Epithelial cell of proximal tubule (primary cell): ENCODE measurements at places on chromosomes 3 and 15.

DNA sequence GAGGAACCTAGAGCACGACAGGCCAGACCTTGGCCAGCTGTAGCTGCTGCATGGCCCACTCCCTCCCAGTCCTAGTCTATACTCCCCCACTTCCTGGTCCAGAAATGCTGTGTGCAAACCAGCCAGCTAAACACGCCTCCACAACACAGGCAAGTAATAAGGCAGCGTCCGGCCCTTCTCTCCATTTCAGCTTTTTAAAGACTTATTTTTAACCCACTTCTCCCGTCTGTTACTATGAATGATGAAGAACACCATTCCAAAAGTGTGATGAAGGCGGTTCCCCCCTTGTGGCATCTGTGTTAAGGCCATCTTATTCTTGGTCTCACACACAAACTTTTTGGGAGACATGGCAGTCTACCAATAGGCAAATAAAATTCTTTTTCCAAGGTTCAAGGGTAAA lies 164.1 kb upstream of the CHRNA7 start:
- no peak for DNase-seq

- no peak for DNase-seq
Measured at GRCh38 chr3:129952556-129953355, 21.8 kb upstream of the TRH start.

GRCh38 chr3:144109944-144110343 lies 138.3 kb downstream of the DIPK2A start:
- no peak for DNase-seq

- no peak for DNase-seq
Measured at GRCh38 chr3:48561045-48561736, 2.4 kb downstream of the UCN2 start.

DNA sequence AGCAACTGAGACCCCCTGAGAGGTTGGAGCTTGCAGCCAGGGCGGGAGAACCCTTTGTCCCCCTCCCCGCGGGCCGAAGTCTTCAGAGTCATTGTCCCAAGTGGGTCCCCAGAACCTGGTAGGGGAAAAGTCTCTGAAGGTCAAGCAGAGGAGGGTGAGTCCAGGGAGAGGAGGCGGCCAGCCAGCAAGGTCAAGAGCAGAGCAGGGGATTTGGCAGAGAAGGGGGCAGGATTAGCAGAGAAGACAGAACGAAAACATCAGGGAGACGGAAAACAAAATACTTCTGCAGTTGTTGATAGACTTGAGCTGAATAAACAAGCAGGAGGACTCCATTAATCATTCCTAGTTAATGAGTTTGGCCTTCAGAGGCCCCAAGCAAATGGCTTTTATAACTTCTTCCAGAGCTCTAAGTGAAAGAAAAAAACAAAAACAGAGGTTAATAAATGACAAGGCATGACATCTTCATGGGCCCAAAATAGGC lies 66.7 kb downstream of the GRIP2 start:
- DNase-seq: peak; percentile 42

GRCh38 chr3:4845882-4846281 lies 133.4 kb upstream of the BHLHE40 start:
- no peak for DNase-seq

DNA sequence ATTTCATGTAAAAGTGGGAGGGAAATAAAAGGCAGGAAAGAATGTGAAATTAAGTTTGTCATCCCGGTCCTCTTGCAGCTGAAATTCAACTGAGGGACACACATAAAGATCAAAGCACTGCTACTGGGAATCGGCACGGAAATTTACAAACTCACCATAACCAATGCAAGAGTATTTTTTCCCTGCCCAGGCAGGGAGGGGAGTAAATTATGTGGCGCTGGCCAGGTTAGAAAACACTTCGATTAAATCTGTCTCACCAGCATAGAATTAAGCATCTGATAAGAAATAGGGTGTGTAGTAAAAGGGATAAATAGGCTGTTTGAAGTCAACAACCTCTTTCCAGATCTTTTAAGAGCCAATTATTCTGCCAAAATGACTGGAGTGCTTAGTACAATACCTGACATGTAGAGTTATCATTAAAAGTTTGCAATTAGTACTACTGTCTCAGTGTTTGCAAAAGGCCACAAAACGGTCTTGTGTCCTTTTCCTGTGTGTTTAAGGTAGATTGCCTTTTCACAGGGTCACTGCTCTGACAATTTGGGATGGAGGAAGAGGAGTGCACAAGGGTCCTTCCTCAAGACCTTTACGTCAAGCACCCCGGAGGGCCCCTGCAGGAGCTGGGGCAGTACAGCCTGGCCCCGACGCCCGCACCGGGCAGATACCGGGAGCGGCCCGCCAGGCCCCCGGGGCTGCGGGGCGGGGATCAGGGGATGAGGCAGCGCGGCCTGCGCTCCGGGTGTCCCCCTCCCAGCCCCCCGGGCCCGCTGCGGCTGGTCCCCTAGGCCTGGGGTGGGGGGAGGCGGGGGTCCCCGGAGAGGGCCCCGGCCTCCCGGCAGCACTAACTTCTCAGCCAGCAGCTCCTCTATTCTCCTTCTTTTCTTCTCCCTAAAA lies 651 bp downstream of the UBA3 start:
- no peak for DNase-seq

DNA sequence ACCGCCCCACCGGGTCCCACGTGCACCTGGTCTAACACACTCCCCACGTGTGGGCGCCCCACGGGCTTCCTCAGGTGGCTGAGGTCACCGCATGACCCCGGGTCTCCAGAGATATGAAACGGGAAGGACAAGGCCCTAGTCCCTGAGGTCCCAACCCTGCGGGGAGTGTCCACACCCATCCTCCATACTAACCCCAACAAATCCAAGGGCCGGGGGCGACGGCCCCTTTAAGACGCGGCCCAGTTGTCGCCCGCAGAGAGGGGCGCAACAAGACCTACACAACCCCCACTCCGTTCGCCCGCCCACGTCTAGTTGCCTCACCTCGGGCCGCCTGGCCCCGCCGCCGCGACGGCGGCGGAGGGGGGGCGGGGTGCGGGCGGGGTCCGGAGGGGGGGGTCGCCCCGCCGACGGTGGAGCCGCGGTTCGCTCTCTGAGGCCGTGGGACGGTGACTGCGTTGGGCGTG lies 396 bp downstream of the INO80 start:
- no peak for DNase-seq

- no peak for DNase-seq
Measured at GRCh38 chr15:40594429-40594836, 384 bp downstream of the KNL1 start.

DNA sequence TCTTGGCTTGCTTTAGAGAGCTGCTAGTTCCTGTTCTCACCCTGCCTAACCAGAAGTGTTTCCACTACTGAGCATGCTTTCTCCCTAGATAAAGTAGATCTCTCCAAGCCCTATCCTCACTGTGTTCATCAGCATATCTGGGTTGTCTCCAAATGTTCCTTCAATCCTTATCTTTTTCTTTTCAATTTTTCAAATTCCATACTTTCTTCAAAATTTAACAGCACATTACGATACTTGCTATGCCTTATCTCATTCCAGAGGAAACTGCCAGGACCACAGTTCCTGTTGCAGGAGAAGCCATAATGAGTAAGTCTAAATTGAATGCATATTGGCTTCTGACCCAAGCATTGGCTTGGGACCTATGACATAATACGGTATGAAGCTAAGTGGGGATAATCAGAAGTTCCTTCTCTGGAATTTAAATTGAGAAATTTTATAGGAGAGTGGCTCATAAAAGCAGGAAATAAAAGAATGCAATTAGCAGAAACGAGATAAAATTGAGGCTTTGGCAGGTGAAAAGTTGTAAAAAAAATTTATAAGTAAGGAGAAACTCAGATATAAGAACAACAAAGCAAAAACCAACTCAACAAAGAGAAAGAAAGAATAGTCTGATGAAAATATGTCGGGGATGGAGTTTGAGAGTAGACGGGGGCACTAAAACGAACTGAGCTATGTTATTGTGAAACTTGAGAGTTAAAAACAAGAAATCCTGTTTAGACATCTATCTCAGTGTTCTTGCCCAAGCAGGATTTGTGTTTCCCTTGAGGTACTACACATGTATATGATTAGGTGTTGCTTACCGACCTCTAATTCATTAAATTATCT lies 631.7 kb upstream of the CCDC54 start:
- DNase-seq: no peak
